ENCODE measurements at places on chromosomes 1 and 21.

DNA sequence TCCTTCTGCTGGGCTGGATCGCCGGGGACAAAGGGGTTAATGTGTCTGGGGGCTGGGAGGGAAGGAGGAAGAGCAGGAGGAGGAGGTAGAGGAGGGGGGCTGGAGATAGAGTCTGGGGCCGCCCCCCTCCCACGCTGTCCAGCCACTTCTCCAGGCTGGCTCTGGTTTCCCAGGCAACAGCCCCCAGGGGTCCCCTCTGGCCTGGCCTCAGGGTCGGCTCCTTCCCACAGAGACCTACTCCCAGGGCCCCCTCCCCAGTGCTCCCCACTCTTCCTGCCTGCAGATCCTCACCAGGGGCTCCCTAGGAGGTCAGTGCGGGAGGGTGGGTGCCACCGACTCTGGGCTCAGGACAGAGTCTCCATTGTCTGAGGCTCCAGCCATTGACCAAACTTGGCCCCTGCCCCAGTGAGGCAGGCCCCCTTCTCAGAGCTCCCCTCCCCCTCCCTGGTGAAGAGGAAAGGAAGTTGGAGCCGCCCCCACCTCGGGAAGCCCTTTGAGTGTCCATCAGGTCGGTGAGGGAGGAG, 34.1 kb downstream of the ARHGEF10L start:
- DNase-seq, result no peak

DNA sequence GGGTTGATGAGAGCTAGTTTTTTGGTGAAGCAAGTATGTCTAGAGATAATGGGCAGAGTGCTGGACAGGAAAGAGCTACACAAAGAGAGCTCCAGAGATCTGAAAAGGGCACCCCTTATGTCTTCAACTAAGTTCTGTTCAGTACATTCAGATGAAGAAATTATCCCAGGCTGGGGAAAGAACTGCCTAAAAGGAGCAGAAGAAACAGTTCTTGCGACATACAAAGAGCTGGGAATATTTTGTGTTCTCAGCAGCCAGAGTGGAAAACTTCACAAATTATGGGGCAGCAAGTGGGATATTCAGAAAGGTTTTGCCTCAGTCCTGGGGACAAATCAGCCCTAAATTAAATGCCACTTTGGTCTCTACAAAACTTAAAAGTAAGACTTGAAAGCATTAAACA, 17.4 kb upstream of the CCN1 start:
- no peak for DNase-seq

DNA sequence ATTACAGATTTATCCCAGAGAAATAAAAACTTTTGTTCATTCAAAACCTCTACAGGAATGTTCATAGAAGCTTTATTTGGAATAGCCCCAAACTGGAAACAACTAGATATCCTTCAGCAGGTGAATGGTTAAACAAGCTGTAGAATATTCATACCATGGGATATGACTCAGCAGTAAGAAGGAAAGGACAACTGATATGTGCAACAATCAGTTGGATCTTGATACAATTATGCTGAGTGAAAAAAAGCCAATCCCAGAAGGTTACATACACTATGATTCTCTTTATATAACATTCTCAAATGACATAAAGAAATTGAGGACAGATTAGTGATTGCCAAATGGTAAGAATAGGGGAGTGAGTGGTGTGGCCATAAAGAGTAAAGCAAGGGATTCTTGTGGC, 376.7 kb downstream of the S1PR1 start:
- no peak for DNase-seq

DNA sequence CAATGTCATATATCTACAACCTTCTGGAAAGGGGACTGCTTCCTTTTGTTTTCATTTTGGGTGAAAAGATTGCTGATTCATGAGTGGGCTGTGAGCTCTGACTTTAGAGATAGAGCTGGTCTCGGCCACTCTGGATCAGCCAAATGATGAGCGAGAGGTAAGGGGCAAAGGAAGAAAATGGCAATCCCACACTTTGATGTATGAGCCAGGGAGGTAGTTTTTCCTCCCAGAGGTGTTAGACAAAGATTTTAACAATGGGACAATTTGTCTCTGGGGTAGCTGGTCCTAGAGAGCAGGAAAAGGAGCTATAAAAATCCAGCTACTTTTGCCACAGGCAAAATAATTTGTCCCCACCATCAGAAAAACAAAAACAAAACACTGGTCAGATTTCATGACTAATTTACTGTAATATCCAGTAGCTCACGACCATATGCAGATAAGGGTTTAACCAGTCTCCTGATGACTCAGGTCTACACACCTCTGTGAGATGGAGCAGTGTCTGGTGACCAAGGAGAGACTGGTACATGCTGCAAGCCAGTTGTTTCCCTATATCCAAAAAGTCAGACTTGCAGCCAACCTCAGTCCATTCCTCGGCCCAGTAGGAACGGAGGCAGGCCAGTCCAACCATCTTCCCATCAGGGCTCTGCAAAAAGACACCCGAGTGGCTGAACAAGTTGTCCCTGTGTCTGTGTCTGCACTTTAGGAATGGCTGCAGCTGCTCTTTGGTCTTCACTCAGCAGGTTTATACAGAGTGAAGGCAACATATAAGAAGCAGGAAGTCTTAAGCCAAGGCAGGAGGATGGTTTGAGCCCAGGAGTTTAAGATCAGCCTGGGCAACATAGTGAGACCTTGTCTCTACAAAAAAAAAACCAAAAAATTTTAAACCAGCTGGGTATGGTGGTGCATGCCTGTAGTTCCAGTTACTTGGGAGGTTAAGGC, 29.2 kb downstream of the DNASE2B start:
- no peak for DNase-seq

- DNase-seq, result peak; percentile 84
Measured at GRCh38 chr1:161089251-161089924, at the start of gene NECTIN4. Gene NECTIN4, minus strand, starts transcription at chr1:161089558. Its CDS starts 262 bp downstream, at chr1:161089296.

- DNase-seq, result no peak
Measured at GRCh38 chr1:172898866-172899265, 151.9 kb downstream of the TNFSF18 start.

DNA sequence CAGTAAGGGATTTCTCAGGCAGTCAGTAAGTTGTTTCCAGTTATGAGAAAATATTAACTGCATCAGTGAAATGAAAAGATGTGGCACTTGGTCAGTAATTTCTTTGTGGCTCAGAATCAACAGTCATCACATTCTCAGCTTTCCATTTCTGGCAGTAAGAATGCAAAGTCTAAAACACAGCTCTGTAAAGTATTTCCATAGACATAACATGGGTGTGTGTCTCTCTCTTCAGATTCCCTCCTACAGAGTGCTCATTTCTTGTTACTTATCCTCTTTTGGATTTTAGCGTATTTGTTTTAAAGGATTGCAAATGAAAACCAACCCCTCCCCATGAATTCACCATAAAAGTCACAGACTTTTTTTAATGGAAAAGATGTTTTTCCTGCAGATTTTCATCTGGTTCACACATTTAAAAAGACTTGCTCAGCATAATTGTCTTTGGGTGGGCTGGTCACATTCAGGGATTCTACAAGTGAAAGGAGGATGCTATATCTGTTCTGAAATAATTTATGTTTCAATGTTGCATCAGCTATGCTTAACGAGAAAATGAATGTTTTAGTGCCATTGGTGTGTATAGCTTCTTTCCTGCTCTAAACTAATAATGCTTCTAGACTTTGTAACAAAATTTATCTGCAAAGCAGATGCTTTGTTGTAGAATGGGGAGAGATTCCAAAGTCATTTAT, 34.6 kb upstream of the CD55 start:
- peak; percentile 19 for DNase-seq

GRCh38 chr1:241532864-241533263, 686 bp downstream of the KMO start:
- DNase-seq, result peak; percentile 34

DNA sequence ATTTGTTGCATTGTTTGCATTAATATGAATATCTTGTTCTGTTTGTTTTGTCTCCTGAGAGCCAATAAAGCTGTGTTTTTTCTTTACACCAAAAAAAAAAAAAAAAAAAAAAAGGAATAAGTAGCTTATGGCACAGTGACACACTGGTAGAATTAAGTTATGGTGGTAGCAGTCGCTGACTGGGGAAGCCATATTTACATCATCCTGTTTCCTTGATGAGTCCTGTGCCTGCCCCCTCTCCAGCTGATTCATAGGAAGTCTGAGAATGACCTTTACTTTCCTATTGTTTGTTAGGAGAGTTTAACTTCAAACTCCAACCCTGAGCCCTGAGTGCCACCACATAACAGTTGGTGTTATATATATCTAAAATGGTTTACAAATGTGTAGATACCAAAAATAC, 62.2 kb downstream of the OBSCN start:
- no peak for DNase-seq

- no peak for DNase-seq
Measured at GRCh38 chr1:246001837-246002230, 505.2 kb downstream of the SMYD3 start.

DNA sequence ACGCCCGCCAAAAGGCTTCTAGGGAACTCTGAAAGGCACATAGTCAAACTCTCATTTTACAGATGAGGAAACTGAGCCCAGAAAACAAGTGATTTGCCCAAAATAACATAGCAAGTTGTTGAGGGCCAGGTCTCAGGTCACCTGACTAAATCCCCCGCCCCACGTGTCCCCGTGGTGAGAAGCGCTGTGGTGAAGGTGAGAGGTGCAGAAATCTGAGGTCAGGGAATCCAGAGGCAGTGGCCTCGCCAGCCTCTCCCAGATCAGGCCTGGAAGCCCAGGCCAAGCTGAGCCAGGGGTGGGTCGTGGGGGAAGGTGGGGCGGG, 5.1 kb downstream of the HDGF start:
- no peak for DNase-seq

GRCh38 chr21:37370152-37371040, 3.8 kb downstream of the DYRK1A start:
- peak; percentile 19 for DNase-seq

GRCh38 chr1:40646315-40646714, 19.2 kb downstream of the RIMS3 start:
- DNase-seq, result no peak

- no peak for DNase-seq
Measured at GRCh38 chr1:207172885-207173284, 68.9 kb downstream of the C4BPA start.

- no peak for DNase-seq
Measured at GRCh38 chr1:1295154-1295923, 12.4 kb downstream of the ACAP3 start.

DNA sequence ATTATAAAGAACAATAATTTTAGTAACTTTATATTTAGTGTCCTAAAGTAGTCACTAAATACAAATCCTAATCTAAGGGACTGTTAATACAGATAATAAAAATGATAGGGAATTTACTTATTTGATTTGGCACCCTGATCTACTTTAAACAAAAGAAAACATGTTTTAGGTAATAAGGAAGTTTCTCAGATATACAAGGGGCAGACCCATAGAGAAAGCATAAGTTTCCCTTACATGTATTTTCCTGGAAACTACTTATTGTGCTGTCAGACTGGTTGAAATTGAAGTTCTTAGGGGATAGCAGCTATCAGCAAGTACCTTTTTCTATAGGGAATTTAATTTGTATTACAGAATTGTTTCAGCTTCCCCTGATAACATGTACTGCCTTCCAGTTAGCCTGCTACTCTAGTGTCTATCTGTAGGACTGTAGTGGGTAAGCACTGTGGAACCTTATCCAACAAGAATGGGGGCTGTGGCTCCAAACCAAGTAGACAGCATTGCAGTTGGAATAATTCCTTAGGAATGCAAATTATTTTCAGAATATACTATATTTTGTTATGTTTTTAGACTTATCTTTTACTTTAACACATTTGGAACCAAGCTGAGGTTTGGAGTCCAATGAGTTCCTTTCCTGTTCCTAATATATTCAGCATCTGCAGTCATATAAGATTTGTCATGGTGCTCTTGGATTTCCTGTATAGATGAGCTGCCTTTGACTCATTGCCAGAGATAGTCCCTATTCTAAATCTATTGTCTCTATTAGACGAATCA, 14.7 kb downstream of the MSH4 start:
- DNase-seq, result no peak

DNA sequence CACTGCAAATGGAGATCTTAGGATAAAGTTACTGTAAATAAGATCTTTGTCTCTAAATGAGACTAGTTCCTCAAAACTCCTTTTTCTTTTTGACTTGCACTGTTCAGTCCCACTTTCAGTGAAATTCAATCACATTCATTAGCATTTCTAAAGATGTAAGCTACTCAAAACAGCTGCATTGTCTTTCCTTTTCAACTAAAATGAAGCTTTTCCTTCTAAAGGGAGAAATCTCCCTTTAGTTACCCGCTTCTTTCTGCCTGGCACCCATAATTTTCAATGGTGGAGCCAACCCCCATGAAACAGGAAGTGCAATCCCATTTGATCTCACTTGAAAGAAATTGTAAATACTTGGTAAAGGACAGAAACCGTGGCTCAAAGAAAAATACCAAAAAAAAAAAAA, 387.4 kb upstream of the PKN2 start:
- no peak for DNase-seq

GRCh38 chr1:155305881-155306391, 2.7 kb upstream of the FDPS start:
- DNase-seq, result no peak

GRCh38 chr1:200774735-200775444, 36.2 kb downstream of the CAMSAP2 start:
- no peak for DNase-seq

DNA sequence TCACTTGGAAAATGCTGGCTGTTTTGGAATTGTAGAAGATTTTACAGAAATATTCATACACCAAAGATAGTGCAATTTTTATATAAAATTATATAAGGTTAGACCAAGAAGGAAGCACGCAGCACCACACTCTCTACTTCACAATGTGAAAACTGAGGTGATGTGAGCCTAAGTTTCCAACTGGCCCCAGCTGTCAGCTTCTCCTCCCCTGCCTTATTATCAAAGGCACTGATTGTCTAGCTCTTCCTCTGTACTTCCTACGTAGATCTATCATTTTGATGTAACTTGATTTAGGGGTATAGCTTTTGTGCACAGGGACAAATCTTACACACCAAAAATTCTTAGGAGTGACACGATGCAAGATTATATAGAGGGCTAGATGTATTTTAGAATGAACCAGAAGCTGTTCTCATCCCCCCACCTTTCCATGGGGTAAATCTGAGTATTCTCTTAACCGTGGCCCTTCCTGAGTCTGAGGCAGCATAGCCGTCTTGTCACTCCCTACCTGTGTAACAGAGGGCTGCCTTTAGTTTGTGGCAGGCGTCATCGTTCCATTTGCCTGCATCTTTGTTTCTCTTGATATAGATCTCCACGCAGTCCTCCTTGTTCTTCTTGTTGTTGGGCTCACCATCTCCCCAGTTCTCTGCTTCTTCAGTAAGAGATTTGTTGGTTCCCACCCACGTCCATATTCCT, 3.4 kb downstream of the SELL start:
- no peak for DNase-seq

GRCh38 chr1:244353551-244354091, 98.1 kb downstream of the ADSS2 start:
- DNase-seq, result peak; percentile 54

GRCh38 chr1:207423560-207424292, 30.4 kb upstream of the CR2 start:
- DNase-seq, result peak; percentile 24

GRCh38 chr21:38489729-38490128, 8.5 kb downstream of the ERG start:
- DNase-seq, result no peak

GRCh38 chr1:175663991-175664390, 79.4 kb downstream of the TNR start:
- no peak for DNase-seq

GRCh38 chr1:175848329-175848728, 104.9 kb upstream of the TNR start:
- no peak for DNase-seq

GRCh38 chr1:230827081-230827681, 41.1 kb downstream of the C1orf198 start:
- DNase-seq, result no peak

All from small intestine (tissue), 16 donors.